Thoracic aorta (tissue), 2 donors: ENCODE measurements at places on chromosomes 6 and 20.
A peak's percentile ranks its signal among the peaks of the same experiment; 100 is the strongest.

GRCh38 chr6:88650029-88650619 is 313.3 kb downstream of the RNGTT start:
- H3K27me3 ChIP-seq = no peaks in the 10 kb centered on the region
- no peaks in the 10 kb centered on the region for H3K36me3 ChIP-seq
- no peak overlapping the region for H3K27ac ChIP-seq
- no peaks in the 10 kb centered on the region for H3K4me1 ChIP-seq

DNA sequence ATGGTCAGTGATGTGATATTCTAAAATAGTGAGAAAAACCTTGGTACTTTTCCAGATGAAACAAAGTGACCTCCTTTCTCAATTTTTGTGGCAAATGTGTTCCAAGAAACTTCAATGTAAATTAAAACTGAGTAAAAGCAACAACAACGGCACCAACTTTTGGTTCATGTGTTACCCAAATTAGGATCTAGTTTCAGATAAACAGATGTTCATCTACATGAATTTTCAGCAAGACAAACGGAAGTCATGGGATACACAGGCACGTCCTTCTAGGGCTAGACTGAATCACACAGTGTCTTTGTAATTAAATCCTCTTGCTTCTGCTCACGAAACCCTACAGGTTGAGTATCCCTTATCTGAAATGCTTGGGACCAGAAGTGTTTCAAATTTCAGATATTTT is 915.2 kb downstream of the TFAP2A start:
- H3K4me1 ChIP-seq = no peaks in the 10 kb centered on the region
- H3K36me3 ChIP-seq = no peaks in the 10 kb centered on the region
- no peaks in the 10 kb centered on the region for H3K27me3 ChIP-seq
- no peak overlapping the region for H3K4me3 ChIP-seq
- no peak overlapping the region for H3K27ac ChIP-seq

DNA sequence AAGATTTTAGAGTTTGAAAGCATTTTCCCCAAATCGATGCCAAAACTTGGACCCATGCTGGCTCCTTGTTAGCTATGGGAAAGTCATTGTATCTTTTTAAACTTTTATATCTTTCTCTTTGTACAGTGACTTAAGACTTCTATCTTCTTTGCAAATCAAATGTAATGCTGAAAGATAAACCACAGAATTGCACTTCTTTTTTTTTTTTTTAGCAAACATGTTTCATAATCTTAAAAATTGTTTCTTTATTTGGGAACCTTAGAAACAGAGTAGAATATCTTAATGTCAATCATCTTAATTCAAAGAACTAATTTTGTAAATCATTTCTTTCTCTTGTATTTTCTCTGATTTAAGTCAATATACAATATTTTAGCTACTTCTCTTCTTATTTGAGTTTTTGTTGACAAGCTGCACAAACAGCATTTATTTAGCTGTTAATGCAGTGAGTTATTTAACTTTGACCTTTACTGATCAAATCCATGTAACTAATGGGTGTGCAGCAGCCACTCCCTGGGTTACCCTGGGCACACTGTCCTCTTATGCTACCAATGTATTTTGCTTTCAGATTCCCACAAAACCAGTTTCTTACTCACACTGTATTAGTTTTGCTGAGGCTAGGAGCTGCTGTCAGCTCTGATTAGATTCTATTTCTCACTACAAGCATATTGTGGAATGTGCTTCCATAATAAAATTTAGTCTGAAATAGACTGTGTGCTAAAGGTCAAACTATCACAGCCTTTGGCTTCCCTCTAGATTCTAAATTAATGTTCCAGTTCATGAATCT is 279.6 kb downstream of the ADGB start:
- peaks cover 4% of the 10 kb centered on the region for H3K4me1 ChIP-seq
- H3K4me3 ChIP-seq = no peak overlapping the region
- no peak overlapping the region for H3K27ac ChIP-seq
- no peaks in the 10 kb centered on the region for H3K36me3 ChIP-seq

DNA sequence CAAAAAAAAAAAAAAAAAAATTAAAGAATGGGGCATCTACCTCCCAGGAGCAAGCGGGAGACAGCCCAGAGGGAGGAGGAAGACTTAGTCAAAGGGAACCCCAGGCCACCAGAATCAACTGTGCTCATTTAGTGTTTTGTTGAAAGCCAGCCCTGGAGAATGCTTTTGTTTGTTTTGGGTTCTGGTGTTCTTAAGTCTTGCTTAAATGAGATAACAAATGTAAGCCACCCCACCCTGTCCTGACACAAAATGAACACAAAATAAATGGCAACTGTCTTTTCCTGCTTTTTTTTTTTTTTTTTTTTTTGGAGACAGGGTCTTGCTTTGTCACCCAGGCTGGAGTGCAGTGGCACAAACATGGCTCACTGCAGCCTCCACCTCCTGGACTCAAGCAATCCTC is 165.0 kb upstream of the JARID2 start:
- no peak for DNase-seq
- no peaks in the 10 kb centered on the region for H3K27me3 ChIP-seq
- H3K27ac ChIP-seq = no peak overlapping the region

DNA sequence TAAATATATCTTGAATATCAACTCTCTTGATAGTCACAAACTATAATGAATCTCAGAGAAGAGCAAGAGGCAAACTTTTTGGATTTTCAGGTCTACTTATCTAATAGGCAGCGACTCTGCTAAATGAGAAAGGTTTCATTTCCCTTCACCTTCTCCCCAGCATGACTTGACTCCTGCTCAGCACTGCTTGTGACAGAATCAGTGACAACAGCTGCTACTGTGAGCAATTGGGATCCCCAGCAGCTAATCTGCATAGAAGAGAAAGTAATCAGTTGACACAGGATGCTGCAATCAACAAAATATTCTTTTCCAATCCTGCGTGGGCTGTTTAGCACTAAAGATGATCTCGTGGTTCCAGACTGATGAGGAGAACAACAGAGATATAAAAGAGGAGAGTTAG is 205.5 kb downstream of the MMUT start:
- H3K27ac ChIP-seq = no peak overlapping the region
- no peak overlapping the region for H3K4me3 ChIP-seq
- no peaks in the 10 kb centered on the region for H3K36me3 ChIP-seq
- no peaks in the 10 kb centered on the region for H3K4me1 ChIP-seq

DNA sequence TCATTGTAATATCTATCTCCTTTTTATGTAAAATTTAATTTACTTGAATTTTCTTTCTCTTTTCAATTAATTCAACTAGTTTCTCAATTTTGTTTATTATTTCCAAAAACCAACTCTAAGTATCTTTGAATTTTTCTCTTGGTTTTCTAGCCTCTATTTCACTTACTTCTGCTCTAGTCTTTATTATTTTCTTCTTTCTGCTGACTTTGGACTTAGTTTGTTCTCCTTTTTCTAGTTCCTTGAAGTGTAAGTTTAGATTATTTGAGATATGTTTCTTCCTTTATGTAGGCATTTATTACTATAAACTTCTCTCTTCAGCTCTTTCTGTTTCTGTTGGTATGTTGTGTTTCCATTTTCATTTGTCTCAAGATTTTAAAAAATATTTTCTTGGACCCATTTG is 70.8 kb downstream of the TNFAIP3 start:
- no peaks in the 10 kb centered on the region for H3K36me3 ChIP-seq
- H3K27me3 ChIP-seq = no peaks in the 10 kb centered on the region
- no peak overlapping the region for H3K4me3 ChIP-seq
- DNase-seq = no peak

- H3K4me1 ChIP-seq = no peaks in the 10 kb centered on the region
- no peak overlapping the region for H3K4me3 ChIP-seq
- DNase-seq = no peak
- peaks cover 50% of the 10 kb centered on the region for H3K27me3 ChIP-seq
- H3K36me3 ChIP-seq = no peaks in the 10 kb centered on the region
- no peak overlapping the region for H3K27ac ChIP-seq
These were observed 1.4 kb upstream of the LIN28B start for GRCh38 chr6:104955491-104955890.

DNA sequence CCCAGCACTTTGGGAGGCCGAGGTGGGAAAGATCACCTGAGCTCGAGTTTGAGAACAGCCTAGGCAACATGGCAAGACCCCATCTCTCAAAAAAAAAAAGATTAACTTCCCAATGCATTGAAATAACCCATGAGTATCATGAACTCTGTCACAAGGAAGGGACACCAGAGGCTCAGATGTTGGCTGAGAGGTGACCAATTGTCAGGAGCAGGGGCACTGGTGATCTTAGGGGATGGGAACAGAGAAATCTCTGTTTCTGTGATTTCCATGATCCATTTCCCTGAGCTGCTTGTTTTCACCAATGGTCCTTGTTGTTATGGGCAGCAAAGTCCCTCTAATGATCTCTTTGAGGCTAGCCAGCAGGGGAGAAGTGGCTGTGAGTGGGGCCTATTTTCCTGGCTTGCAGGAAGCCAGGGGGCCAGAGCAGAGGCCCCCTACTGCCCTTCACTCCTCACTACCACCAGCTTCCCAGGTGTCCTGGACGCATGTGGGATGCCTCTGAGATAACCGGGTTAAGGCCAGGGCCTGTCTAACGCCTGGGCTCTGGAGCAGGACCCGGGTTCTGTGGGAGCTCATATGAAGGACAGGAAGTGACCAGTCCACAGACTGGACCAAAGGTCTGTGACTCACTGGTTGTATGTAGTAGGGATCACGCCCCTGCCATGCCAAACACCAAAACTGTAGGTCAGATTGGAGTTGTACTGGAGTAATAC is 54.4 kb downstream of the PCNA start:
- H3K4me1 ChIP-seq = peaks cover 10% of the 10 kb centered on the region
- DNase-seq = no peak
- no peak overlapping the region for H3K4me3 ChIP-seq
- H3K27ac ChIP-seq = peak overlapping the region; percentile 80
- no peaks in the 10 kb centered on the region for H3K36me3 ChIP-seq

GRCh38 chr6:103798166-103798565 is 1061.6 kb downstream of the HACE1 start:
- H3K4me1 ChIP-seq = no peaks in the 10 kb centered on the region
- H3K4me3 ChIP-seq = no peak overlapping the region
- H3K27ac ChIP-seq = no peak overlapping the region
- no peaks in the 10 kb centered on the region for H3K27me3 ChIP-seq
- DNase-seq = no peak

- H3K27ac ChIP-seq = no peak overlapping the region
- no peak for DNase-seq
- no peaks in the 10 kb centered on the region for H3K27me3 ChIP-seq
- H3K36me3 ChIP-seq = no peaks in the 10 kb centered on the region
These were observed 210.0 kb upstream of the PRDM1 start for GRCh38 chr6:105875974-105876640.

DNA sequence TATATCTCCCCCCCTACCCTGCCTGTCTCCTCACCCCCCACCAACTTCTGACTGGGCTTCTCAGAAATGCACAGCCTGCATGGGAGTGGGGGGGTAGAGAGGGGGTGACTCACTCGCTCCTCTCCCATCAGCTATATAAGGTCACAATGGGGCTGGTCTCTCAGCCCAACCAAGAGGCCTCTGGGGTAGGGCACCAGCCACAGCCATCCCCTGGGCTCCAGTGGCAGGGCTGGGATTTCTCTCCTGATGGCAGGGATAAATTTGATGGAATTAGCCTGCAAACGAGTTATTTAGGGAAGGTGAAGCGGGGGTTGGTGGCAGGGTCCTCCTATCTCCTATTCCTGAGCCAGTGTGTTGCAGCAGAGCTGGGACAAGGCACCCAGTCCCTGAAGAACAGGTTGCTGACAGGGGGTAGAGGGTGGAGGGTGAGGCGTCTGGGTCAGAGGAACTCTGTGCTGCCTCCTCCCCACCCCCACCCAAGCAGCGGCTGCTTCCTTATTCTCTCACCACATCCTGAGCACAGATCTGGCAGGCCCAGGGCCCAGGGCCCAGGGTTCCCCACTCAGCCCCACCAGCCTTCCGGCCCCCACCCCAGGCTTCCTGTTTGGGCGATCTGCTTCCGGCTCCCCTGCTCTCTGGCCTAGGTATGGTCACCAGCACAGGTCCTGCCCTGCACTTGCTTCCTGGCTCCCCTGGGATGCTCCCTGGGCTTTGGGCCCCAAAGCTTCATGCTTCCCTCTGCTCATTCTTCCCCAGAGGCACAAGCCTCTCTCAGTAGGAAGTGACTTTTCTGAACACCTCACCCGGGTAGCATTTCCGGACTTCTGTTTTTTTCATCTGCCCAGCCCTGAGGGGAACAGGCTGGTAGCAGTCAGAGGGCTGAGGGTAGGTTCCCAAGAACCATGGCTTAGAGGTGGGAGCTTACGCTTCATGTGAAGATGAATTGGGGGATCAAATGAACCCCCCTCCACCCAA is 4.0 kb downstream of the PPP1R18 start:
- peak overlapping the region; percentile 100 for H3K27ac ChIP-seq
- peaks cover 26% of the 10 kb centered on the region for H3K4me1 ChIP-seq
- H3K4me3 ChIP-seq = peak overlapping the region; percentile 99
- DNase-seq = peak; percentile 72
- no peaks in the 10 kb centered on the region for H3K27me3 ChIP-seq

DNA sequence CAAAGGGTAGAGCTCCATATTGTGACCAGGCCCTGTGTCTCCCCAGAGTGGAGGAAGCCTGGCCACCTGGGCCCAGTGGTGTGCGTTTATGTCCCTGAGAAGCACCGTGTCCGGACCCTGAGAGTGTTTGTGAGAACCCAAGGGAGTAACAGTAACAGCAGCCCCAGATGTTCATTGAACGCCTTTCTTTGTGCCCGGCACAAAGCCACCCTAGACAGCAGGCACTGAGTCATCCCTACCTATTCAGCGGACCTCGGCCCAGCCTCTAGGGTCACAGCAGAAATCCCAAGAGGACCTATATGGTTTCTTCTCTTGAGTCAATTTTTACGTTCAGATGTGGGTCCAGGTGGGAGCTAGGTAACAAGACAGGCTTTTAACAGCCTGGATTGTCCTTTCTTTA is 24.5 kb downstream of the BCAS4 start:
- no peak overlapping the region for H3K27ac ChIP-seq
- H3K36me3 ChIP-seq = no peaks in the 10 kb centered on the region
- peaks cover 16% of the 10 kb centered on the region for H3K4me1 ChIP-seq
- no peak overlapping the region for H3K4me3 ChIP-seq
- H3K27me3 ChIP-seq = no peaks in the 10 kb centered on the region

- H3K36me3 ChIP-seq = no peaks in the 10 kb centered on the region
- no peak overlapping the region for H3K4me3 ChIP-seq
- DNase-seq = no peak
- H3K4me1 ChIP-seq = peaks cover 17% of the 10 kb centered on the region
These were observed 789.2 kb downstream of the MAFB start for GRCh38 chr20:39899881-39900280.

DNA sequence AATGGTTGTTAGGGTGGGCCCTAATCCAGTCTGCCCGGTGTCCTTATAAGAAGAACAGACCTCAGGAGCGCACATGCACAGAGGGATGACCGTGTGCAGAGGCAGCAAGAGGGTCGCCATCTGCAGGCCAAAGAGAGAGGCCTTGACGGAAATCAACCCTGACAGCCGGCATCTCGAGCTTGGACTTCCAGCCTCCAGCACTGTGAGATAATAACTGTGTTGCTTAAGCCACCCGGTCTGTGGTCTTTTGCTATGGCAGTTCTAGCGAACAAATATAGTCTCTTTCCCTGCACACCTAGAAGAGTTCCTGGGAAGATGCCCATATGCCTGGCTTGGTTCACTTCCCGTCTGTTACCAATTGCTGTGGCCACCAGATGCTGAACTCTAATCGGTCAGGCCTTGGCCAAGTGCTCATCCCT is 35.3 kb upstream of the PTGIS start:
- DNase-seq = no peak
- H3K4me3 ChIP-seq = no peak overlapping the region
- peak overlapping the region; percentile 68 for H3K27ac ChIP-seq
- H3K4me1 ChIP-seq = peaks cover 13% of the 10 kb centered on the region

- no peak overlapping the region for H3K4me3 ChIP-seq
- no peaks in the 10 kb centered on the region for H3K36me3 ChIP-seq
- H3K4me1 ChIP-seq = no peaks in the 10 kb centered on the region
- no peak overlapping the region for H3K27ac ChIP-seq
- no peak for DNase-seq
These were observed 13.0 kb downstream of the GFOD1 start for GRCh38 chr6:13474360-13474759.

GRCh38 chr20:48594533-48594932 is 233.3 kb downstream of the PREX1 start:
- no peak overlapping the region for H3K27ac ChIP-seq
- no peaks in the 10 kb centered on the region for H3K36me3 ChIP-seq
- H3K4me3 ChIP-seq = no peak overlapping the region
- DNase-seq = no peak
